ENCODE measurements at places on chromosomes 3 and 15. TPM values are rescaled to one million over a fixed set of nuclear protein-coding genes. Genes with fewer than 3 reads are reported as not detected.

The FBXW12 gene
- not detected for total RNA-seq

The KCNMB2 gene
- 0.06 TPM for total RNA-seq

The FAM107A gene
- 0.11 TPM for total RNA-seq

The KLHL40 gene
- not detected for total RNA-seq

The PATL2 gene
- 0.11 TPM for total RNA-seq

The CYP1A2 gene
- total RNA-seq: not detected

The SPTSSB gene
- not detected for total RNA-seq

The PARL gene
- 73.9 TPM for total RNA-seq

The CCNB2 gene
- total RNA-seq: 128 TPM

The GPR15 gene
- not detected for total RNA-seq

The DNAH12 gene
- total RNA-seq: 0.06 TPM

DNA sequence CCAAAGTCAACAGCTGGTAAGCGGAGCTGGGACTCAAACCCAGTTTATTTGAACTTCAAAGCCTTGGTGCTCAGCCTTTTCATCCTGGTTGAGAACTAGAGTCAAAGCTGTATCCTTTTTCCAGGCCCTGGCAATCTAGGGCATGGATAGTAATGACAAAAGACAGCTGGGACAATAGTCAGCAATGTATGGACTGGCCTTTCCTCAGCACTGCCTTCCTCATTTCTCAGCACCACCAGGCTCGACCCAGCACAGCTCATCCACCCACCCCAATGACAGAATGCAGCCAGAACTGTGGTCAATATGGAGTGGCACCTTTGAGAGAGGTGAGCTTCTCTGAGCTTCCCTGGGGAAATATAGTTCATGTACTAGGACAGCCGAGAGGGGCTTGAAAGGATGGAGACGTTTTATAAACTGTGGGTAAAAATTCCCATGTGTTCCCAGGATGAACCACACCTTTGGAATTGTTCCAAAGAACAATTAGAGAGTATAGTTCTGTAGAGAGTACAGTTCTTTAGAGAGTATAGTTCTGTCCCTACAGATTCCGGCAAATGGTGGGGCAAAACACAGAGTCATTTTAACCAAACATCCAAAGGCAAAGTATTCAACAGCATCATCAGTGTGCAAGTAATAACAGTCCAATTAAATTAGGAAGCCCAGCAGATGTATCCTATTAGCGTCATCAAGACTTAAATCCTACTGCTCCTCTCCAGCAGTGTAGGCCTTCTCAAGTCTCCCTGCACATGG lies 30.2 kb upstream of the IREB2 start:
- no peak for DNase-seq

DNA sequence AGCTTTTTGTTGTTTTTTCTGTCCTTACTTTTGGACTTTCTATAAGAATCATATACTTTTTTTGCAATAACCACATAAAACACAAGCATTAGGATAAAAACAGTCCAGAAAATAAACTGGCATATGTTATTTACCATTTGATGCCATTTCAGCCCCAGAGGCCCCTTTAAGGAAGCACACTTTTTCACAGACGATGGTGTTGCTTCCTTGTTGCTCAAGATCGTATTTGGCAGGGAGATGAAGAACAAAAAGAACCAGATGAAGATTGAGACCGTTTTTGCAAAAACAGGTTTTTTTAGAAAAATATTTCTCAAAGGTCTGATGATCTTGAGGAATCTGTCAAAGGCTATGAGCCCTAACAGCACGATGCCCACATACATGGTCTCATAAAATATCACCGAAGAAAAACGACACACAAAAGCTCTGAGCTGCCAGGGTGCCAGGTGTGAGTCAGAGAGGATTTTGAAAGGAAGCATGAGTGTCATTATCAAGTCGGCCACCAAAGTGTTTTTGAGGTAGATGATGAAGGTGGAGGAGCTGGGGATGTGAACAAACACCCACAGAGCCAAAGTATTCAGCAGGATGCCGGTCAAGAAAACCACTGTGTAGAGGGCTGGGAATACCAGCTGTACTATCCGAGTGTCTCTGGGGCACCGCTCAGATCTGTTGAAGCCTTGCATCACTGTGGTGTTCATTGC lies 902 bp downstream of the P2RY13 start:
- peak; percentile 26 for DNase-seq

DNA sequence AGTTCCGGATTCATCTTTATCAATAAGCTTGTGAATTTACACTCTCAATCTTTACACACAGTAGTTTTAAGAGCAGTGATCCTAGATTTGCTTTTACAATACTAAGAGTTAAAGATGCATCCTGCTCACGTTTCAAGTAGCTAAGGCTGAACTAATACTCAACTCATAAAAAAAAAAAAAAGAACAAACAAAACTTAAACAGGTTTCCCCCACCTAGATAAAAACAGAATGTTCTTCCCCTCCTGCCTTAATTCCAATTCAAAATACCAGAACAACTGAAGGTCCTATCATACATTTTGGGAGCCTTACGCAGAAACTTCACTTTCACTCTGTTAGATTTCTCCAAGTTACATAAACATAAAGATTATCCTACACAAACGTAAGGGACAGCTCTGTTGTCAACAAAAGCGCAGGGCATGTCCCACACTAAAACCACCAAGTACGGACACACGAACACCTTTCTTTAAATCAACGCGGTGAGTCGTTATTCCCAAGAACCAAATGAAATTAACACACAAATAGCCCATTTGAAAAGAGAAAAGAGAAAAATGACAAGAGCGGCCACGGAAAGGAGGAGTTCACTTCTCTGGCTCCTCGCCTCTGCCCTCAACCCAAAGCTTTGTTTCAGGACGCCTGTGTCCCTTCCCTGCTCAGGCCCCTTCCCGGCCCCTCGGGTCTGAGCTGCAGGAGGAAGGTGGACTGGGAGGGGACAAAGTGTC lies 941 bp downstream of the CBLB start:
- no peak for DNase-seq

- no peak for DNase-seq
Observed at GRCh38 chr3:165636684-165637015, 200.6 kb downstream of the BCHE start.

GRCh38 chr3:32216172-32216783 lies 22.2 kb upstream of the CMTM8 start:
- DNase-seq: no peak

DNA sequence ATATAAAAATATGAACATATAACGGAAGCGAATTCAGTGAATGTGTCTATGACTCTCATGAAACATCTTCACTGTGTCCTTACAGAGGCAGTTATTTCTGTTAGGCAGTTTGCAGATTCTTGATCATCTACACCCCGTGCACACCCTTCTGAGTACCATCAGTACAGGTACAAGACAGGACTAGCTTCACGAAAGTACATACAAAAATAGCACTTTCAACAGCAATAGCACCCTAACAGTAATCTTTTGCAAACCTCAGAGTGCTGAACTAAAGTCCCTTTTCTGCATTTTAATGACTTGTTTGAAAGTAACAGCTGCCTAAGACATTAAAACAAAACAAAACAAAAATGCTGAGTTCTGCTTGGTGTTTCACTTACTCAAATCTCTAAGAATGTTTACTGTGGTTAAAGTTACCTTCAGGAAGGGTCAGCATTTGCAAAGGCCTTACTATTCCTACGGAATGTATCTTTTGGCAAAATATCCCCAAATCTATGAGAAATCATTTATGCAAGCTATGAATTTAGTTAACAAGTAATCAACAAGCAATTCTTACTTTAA lies 104.1 kb downstream of the CNTN3 start:
- no peak for DNase-seq

GRCh38 chr15:44084171-44084570 lies 110.9 kb downstream of the FRMD5 start:
- DNase-seq: peak; percentile 51

- peak; percentile 58 for DNase-seq
Observed at GRCh38 chr15:48858401-48858800, 19.5 kb upstream of the EID1 start.

GRCh38 chr15:31270767-31271166 lies 55.9 kb upstream of the KLF13 start:
- DNase-seq: no peak

DNA sequence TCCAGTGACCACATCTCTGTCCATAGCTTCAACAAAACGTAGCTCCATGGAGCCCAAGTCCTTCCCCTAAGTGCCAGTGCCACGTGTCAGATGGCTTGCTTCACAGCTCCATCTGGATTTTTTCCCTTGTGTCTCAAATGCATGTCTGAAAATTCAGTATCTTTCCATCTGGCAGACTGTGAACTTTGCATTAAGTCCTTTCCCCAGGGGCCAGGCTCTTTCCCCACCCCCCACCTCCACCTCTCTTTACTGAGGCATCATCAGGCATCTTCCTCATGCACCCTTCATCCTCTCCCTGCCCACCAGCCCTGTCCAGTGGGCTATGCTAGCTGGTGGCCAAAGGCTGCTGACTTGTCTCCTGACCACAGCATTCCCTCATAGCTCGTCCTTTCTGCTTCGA lies 53.7 kb downstream of the PDIA5 start:
- no peak for DNase-seq

DNA sequence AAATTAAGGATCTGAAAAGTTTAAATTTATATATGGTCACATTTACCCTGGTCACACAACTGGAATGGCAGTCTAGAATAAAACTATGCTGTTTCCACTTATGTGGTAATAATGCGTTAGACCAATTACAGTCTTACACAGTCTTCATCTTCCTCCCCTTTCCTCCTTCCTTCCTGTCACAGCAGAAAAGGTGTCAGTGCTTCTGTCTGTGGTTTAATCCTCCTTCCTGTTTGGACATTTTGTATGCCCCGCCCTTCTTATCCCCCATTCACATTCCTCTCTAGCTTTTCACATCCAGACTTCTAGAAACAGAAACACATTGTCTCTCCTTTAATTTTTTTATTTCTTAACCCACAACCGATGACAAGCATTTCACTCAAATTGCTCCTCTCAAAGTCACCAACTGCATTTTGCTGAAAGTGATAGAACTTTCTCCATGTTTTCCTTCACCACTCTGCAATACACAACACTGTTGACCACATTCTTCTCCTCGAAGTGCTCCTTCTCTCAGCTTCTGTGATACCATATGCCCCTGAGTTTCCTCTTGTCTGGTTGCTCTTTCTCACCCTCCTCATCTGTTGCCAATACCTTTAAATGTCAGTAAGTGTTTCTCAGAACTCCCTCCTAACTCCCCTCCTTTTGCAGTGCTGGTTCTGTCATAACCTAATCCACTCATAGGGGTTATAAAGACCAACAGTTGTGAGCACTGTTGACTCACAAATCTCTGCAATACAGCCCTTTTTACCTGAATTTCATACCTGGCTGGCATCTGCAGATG lies 271.6 kb downstream of the UBE2E2 start:
- DNase-seq: no peak

DNA sequence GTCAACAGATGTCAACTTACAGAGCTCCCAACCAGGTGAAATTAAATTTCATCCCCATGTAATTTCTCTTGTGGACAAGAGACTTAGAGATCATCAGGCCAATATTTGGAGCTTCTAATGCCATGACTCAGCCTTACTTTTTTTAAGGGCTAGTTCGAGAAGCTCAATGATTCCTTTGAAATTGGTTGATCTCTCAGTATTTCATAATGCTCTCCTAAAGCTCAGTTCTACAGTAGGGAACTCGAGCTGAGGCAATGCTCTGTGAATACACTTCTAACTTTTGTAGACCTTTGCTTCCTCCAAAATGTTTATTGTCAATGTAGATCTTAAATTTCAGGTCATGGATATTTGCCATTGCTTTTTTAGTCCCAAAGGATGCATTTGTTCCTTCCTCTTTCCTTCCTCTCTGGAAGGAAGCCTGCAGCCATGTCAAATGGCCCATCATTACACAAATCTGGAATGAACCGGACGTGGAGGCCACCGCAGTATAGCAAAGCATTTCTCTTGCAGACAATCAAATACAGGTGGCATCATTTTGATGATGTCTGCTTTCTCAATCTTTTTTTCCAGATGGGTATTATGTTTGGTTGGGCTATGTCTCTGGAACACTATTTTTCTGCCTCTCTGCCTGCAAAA lies 28.3 kb downstream of the STARD5 start:
- no peak for DNase-seq

- no peak for DNase-seq
Observed at GRCh38 chr3:28232659-28233058, 8.8 kb upstream of the CMC1 start.

DNA sequence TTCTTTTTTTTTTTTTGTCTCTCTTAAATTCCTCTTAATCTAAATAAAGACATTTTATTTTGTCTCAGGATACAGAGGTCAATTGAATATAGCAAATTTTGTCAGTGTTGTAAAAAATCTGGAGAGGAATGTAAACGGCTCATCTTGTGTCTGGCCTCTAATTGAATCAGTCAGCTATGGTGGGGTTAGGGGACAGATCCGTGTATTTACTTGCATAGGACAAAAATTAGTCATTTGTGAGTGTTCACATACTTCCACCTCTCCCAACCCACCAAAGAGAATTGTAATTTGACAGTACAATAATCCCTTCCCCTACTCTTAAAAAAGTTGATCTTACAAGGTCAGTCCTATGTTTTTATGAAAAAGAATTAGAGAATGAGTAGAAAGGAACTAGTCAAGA lies 18.3 kb downstream of the PPARG start:
- DNase-seq: no peak

GRCh38 chr3:132342183-132342582 lies 25.0 kb downstream of the ACP3 start:
- DNase-seq: peak; percentile 8

GRCh38 chr15:79133309-79133708 lies 42.7 kb upstream of the RASGRF1 start:
- DNase-seq: no peak

DNA sequence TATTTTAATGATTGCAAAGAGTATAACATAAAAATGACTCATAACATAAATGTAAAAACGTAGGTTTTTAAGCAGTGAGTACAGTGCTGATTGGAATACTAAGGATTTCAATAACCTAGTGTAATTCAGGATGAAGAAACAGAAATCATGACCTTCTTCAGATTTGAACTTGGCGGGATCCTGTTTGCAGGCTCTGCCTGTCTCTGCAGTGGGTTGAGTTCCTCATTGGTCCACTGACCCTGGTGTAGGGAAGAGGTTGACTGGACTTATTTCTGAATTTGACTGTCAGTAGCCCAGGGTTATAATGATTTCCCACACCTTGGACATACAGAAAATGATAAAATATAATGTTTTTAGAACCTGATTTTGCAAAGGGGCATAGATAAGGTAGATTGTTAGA lies 171.7 kb downstream of the FNDC3B start:
- DNase-seq: no peak

- DNase-seq: no peak
Observed at GRCh38 chr3:52724511-52724910, 18.6 kb downstream of the SPCS1 start.

Data from Daoy (cell line).